ENCODE measurements at places on chromosomes 11 and 22.

DNA sequence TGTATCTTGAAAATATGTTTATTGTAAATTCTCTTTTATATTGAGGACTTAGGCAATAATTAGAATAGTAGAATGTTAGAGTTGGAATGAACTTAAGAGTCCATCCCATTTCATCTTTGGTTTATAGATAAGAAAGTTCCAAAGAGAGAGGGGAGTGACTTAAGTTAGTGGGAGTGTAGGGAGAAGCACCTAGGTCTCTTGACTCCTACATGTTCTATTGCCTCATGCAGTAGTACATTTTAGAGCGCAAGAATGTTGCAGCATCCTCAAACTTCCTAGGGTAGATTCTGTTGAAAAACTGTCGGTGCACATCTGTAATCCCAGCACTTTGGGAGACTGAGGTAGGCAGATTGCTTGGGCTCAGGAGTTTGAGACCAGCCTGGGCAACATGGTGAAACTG lies 8.7 kb downstream of the RRM1 start:
- DNase-seq, result no peak

GRCh38 chr22:46563381-46564083 lies 26.1 kb upstream of the CELSR1 start:
- DNase-seq, result peak; percentile 32

DNA sequence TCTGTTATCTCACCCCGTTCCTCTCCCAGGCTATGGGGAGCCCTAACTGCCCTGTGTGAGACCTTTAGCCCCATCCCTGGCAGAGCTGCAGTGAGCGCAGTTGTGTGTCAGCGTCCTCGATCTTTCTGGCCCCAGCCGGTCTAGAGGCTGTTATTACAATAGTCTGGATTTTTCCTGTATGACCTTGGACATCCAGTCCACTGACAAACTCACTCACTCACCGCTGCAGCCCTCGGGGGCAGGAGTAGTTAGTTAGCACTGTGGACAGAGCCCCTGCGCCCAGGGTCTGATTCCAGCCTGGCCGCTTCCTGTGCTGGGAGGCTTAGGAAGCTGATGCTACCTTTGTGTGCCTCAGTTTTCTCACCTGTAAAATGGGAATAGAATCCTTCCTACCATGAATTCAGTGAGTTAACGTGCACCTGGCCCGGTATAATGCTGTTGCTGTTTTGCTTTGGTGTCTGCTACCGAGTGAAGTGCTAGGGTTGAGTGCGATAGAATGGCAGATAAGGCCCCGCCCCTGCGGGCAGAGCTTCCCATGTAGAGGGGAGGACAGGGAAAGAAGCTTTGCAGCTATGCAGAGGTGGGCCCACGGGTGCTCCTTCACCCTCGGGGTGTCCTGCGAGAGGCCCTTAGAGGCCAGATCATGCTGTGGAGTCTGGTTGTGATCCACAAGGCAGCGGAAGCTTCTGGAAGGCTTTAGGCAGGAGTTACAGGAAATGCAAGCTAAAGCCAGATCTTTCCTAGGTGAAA lies 3.0 kb downstream of the LRP5 start:
- no peak for DNase-seq

- no peak for DNase-seq
These were observed 27.6 kb downstream of the PLA2G6 start for GRCh38 chr22:38153821-38154562.

DNA sequence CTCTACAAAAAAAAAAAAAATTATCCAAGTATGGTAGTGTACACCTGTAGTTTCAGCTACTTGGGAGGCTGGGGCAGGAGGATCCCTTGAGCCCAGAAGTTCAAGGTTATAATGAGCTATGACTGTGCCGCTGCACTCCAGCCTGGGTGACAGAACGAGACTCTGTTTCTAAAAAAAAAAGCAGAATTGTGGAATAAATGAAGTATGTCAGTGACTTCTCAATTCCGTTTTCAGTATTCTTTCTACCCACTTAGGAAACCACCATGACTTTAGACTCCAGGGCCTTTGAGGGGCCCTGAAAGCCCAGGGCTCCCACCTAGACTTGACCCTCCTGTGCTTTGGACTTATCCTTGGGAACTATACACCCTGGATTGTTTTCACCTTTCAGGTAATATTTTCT lies 6.5 kb upstream of the NUP160 start:
- no peak for DNase-seq

- no peak for DNase-seq
These were observed 122.9 kb downstream of the MAML2 start for GRCh38 chr11:96219981-96220623.

- no peak for DNase-seq
These were observed 7.7 kb downstream of the CAT start for GRCh38 chr11:34446386-34446785.

DNA sequence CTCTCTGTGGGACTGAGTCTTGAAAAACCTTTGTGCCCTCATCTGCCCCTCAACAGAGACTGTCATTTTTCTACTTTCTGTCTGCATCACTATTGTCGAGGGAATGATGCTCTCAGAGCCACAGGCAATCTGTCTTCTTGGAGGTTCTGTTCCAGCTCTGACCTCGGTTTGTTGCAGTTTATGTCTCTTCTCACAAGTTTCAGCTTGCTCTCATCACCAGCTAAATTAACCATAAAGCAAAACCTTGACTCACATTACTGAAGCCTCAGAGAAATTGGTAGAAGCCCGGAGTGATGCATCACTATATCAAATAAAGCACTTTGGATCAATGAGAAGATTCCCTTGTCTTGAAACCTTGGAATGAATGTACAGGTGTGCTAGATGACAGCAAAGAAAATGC lies 60.6 kb upstream of the BLID start:
- DNase-seq, result no peak

- no peak for DNase-seq
These were observed 1.4 kb upstream of the AP5B1 start for GRCh38 chr11:65781962-65782815.

- DNase-seq, result no peak
These were observed 107.1 kb downstream of the GAB2 start for GRCh38 chr11:78310500-78310909.

DNA sequence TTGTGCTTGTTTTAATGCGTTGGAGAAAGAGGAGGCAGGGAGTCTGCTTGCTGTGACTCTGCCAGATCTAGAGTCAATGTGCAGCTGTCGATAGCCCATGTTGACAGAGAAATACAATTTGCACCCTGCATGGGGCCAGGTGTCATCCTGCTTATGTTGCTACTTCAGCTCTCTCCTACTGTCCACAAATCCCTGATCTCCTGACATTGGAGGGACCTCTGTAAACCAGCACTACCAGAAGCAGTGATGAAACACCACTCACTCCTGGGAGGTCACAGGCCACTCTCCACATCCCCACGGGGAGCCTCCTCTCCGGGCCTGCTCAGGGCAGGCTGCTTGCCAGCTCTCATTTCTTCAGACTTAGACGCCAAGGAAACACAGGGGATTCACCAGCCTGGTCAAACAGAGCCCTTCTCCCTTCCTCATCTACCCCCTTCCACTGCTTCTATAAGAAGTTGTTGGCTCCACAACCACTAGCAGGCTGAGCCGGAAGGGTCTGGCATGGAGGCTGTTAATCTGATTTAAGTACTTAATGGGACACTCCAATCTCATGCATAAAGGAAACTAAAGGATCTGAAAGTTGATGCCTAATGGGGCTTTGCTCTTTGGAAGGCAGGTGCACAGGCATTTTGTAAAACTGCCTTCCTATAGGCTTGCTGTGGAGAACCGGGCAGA lies 29.9 kb upstream of the CSNK2A3 start:
- no peak for DNase-seq

- DNase-seq, result no peak
These were observed at the start of gene CHRDL2 for GRCh38 chr11:74731301-74732094. CHRDL2 (minus strand) TSS chr11:74731426; CDS start chr11:74730888, 538 bp downstream.

DNA sequence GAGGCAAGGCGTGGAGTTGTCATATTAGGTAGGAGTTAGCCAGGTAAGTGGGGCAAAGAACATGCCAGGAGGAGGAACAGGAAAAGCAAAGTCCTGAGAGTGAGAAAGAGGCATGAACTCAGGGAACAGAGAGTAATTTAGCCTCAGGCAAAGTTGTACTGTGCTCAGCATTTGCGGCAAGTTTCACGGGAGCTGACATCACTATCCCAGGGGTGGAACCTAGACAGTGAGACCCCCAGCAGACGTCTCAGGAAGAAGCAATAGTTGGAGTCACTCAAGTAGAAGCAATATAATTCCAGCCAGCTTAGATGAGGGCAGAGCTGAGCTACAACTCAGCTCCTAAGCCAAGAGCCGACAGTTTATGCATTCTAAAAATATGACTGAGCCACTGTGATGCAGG lies 426.0 kb upstream of the ISX start:
- no peak for DNase-seq

- no peak for DNase-seq
These were observed 24.9 kb downstream of the SLC43A1 start for GRCh38 chr11:57490456-57491248.

DNA sequence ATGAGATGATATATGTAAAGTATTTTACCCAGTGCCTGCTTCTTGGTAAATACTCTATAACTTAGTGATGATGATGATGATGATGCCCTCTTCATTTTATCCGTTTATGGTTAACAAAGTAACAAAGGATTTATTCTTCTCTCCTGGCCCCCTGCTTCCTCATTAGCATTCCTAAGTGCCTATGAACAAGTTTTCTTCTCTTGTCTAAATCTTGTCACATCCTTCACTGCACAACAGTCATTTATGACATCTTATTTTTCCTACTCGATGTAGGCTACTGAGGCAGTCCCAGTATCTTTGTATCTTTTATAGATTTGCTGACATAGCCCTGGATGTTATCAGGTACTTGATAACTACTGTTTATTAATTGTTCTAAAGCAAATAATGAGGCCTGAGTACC lies 754.4 kb upstream of the ARHGAP42 start:
- DNase-seq, result no peak

GRCh38 chr11:46522682-46523281 lies 71.0 kb downstream of the AMBRA1 start:
- DNase-seq, result no peak

GRCh38 chr11:74279256-74279655 lies 32.2 kb downstream of the P4HA3 start:
- no peak for DNase-seq

DNA sequence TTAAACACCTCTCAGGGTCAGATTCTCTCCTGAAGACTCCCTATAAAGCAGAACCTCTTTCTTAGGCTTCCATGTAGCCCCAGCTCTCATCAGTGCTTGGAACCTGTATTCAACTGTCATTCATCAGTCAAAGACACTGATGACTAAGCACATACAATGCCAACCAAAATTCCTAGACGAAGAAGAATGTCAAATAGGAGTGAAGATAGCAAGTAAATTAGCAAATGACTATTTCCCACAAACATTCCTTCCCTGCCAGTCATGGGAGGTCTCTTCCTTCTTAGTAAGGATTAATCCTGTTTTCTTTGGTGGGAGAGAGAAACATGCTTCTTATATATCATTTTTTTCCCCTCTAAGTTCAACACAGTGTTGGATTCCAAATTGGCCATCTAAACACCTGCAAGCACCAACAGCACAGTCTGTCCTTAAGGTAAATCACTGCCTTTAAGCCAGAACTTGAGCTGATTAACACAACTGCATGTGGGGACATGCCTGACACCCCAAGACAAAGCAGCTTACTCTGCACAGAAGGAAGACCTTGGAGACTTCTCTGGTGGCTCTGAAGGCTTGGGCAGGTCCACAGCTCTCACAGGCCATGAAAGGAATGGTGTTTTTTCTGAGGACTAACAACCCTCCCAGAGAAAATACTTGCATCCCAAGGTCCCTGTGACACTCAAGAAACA lies 47.5 kb upstream of the ME3 start:
- no peak for DNase-seq

GRCh38 chr11:117823946-117824420 lies 561 bp downstream of the FXYD2 start:
- no peak for DNase-seq

DNA sequence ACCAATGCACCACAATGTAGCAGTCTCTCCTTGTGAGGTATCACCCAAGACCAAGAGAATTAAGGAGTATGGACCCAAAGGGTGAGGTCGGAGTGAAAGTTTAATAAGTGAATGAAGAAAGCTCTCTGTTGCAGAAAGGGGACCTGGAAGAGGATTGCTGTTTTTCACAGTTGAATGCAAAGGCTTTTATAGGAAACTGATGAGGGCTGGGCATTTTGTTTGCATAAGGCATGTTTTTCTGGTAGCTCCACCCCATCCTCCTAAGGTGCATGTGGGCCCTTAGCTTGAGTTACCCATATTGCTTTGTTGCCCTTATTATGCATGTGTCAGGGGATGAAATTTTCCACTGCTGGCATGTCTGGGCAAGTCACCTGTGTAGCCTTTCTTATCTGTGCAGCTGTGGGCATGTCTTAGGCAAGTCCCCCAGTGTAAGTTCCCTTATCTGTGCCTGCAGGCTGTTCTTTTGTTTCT lies 64.7 kb downstream of the BDNF start:
- no peak for DNase-seq

GRCh38 chr22:37077802-37078448 lies 26.4 kb downstream of the KCTD17 start:
- DNase-seq, result peak; percentile 31

DNA sequence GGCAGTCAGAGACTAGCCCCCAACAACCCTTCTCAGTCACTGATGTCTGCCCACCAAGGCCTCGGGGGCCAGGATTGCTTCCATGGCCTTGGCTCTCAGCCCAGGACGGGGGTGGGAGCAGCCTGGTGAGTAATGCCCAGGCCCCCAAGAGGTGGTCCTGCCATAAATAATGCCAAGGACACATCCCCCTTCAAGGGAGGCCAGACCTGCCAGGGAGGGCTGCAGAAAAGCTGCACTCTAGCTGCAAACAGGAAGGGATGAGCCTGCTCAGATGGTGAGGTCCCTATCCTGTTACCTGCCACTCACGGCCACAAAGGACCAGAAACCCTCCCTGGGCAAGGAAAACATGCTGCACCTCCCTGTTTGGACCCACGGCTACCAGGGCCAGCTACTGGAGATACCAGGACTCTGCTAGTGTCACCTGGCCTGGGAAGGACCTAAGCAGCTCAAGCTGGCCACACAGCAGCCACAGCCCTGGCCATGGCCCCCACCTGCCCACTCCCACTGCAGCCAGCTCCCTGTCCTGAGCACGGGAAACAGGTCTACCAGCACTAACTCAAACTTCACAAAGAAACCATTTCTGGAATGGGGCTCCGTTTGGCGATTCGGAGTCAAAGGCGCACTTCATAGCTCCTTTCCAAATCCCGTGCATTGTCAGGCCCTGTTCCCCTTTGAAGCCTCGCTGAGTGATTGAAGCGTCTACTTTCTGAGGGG lies 12.1 kb downstream of the GNB1L start:
- no peak for DNase-seq

All from anterior cingulate cortex (tissue), 58 donors.